CD8-positive, alpha-beta T cell (primary cell): ENCODE measurements at places on chromosomes 7 and 10.

GRCh38 chr10:128967980-128968756, 498.9 kb upstream of the MGMT start:
- no peak for DNase-seq

DNA sequence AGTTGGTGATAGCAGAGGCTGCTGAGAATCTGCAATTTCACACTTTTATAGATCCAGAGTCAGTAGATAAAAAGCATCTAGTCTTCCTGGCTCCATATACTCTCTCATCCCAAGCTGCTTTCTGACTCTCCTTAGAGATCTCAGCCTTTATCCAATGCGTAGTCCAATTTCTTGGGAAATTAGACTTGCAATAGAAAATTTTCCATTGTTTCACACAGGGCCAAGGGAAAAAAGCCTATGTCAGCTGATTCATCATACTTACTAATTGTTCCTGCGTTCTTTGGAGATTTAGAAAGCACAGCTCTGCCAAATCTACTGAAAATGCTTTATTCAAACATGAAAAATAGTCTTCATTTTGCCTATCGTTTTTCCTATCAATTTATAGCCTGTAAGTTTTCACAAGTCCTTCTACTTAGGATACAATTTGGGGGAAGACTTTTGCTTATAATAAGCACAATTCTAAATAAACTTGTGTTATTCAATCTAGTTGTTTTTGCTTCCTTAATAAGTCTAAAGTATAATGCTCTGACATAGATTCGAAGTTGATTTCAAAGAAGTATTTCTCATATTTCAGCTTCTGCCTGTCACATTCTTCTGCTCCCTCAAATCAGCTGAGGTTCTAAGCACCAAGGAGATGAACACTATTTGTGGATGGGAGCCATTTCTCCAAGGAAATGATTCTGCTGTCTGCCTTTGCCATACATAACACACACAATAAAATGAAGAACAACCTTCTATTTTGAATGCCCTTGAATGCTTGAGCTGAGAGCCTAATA, 165.4 kb downstream of the ADAM12 start:
- DNase-seq = no peak

DNA sequence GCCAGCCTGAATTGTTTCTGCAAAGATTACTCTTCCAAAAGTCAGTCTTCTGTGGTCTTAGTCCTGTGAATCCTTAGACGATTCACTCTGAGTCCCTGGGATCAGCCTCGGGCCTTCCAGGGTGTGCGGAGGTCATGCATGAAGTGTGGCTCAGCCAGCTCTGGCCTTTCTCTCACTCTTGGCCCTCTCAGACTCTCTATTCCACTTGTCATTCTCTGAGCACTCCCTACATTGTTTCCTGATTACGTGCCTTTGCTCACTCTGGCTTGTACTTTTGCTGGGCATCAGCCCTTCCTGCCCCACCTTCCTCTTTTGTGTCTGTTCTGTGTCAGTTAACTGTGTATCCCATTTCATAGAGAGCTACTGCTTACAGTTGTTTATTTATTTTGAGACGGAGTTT, 36.0 kb downstream of the CCNY start:
- DNase-seq = no peak

GRCh38 chr10:44053391-44053790, 331.5 kb downstream of the CXCL12 start:
- DNase-seq = no peak

GRCh38 chr10:120735773-120736371, 115.3 kb upstream of the WDR11 start:
- no peak for DNase-seq

DNA sequence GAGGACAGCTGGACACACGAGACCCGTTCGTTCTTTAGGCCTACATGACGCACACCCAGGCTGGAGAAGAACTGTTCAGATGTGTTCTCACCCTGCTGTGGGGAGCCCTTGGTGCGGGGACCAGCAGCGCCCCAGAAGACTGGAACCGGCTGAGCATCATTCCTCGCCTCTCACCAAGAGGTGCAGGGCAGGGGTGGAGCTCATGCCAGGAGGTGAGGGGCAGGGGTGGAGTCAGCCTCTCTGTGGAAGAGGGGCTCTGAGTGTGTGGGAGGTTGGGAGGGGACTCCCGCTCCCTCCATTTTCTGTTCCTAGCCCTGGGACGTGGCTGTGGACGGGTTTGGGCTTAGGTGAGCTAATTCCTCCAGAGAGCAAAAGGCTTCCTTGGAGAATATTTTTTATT, 66.0 kb upstream of the SHH start:
- DNase-seq = no peak

GRCh38 chr10:132463333-132464255, 66.6 kb downstream of the PWWP2B start:
- no peak for DNase-seq

GRCh38 chr10:64096941-64097340, 575.7 kb downstream of the REEP3 start:
- no peak for DNase-seq

DNA sequence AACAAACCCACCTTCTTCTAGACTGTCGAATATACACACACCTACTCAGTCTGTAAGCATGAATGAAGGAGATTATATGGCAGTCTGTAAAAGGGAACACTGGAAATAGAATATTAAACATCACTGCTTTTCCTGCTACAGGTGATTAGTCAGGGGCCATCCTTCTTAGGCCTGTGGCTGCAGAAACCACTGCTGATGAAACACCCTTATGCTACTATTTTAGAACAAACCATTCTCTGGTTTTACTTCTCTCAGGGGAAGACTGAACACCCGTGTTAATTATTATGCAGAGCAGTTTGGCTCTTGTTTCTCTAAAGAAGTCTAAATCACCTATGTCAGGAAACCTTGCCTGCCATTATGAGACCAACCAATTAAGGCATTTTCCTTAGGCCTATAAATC, 351.1 kb upstream of the KLF6 start:
- no peak for DNase-seq

- no peak for DNase-seq
Measured at GRCh38 chr10:22753786-22754185, 39.4 kb upstream of the PIP4K2A start.

DNA sequence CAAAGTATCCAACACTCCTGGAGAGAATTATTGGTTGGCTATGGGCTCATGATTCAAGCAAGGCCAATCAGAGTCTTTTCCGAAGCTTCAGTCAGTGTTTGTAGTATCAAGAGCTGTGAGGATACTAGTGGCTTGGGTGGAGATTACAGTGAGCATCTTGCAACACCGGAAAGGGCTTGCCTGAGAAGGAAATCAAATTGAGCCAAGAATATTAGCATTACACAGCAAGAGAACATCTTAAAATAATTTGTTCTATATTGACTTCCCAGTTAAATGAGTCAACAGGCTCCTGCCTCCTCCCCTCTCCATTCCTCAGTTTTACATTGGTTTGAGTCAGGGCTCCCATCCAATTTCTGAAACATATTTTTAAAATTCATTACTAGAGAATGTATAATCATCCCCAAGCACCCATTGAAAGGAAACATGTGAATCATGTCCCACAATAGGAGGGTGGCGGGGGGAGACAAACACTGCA, 127.4 kb downstream of the ELAPOR2 start:
- DNase-seq = no peak

GRCh38 chr7:18202315-18203045, 174.8 kb upstream of the PRPS1L1 start:
- no peak for DNase-seq

GRCh38 chr10:77625379-77625778, 12.2 kb downstream of the KCNMA1 start:
- DNase-seq = no peak

DNA sequence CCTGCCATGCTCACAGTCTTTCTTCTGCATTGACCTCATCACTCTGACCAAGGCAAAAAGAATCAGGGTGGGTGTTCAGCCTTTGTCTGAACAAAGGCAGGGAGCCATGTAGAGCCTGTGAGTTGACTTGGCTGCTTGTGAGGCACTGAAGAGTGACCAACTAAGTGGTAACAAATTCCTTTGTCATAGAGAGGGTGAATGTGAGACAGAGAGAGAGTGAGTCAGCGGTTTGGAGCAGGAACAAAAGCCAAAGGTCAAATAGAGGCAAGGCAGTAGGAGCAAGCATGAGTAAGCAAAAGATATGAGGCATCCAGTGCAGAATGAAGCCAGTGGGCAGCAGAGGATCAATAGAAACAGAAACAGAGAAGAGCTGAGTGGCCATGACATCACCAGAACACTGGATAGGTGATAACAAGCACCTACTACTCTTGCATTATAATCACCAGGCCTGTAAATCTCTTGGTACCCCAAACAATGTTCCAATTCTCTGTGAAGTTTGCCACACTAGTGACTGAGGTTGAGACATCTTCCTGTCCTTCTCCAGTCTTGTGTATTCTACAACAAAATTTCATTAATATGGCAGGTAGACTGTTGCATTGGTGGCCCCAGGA, 116.2 kb upstream of the LAMB4 start:
- no peak for DNase-seq

GRCh38 chr7:17236171-17236570, 62.3 kb upstream of the AHR start:
- DNase-seq = no peak

DNA sequence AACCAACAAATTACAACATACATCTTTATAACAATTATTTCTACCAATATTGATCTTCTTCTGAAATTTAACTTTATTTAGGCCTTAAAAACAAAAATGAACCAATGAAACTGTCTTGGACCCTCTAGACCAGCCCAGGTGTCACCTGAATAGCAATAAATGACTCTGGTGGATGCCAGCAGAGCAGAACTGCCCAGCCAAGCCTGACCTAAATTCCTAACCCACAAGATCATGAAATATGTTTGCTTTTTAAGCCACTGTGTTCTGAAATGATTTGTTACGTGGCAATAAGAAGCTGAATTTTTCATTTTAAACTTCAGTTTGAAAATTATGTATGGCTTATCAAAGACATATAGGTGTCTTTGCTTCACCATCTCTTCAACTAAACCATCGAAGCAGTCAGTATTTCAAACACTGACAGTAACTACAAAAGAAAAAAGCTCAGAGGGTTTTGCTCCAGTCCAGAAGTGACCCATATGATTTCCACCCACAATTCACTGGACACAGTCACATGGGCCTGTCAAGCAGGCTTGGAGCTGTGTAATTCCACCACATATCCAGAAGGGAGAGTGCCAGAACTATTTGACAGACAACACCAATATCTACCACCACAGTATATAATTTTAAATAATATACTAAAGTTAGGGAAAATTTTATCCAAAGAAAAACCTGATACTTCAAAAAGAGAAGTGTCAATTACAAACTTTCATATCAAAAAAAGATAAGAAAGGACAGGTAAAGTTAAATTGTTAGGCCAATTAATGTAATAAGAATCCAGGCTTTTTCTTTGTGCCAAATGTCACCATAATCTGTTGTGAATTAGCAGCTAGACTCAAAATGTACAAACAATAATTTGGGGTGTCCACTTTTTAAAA, 94.5 kb downstream of the KMT2C start:
- DNase-seq = no peak

- DNase-seq = peak; percentile 13
Measured at GRCh38 chr10:22712956-22713852, 1.2 kb downstream of the PIP4K2A start.

DNA sequence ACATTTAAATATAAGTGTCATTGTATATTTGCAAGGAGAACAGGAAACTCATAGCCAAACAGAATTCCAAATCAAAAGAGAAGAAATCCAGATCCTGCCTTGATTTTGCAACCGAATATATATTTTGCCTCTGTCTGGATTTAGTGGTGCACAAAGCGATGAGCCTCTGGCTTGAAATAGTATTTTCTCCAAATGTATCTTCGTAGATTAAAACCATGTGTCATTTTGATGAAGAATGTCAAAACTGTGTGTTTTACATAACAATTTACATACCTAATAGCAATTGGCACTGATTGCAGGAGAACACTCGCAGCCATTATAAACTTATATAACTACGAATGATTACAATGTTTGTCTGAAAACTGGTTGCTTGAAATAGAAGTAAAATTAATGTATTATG, 156.4 kb downstream of the ARID5B start:
- no peak for DNase-seq
